SJCRH30 (cell line): ENCODE measurements at places on chromosomes 7 and 10. TPM values are rescaled to one million over a fixed set of nuclear protein-coding genes. Genes with fewer than 3 reads are reported as not detected.

GRCh38 chr7:34991938-34992840 lies 45.1 kb downstream of the DPY19L1 start:
- H3K36me3 ChIP-seq, result 0 out of 2 replicates have a peak, but pooled peaks cover 3% of the 10 kb centered on the region
- H3K4me3 ChIP-seq, result no peak overlapping the region
- H3K27me3 ChIP-seq, result no peaks in the 10 kb centered on the region
- H3K27ac ChIP-seq, result no peak overlapping the region

GRCh38 chr10:60536529-60537114 lies 146.9 kb upstream of the ANK3 start:
- no peak overlapping the region for H3K27ac ChIP-seq
- peak; percentile 6 for DNase-seq
- H3K27me3 ChIP-seq, result no peaks in the 10 kb centered on the region
- H3K36me3 ChIP-seq, result no peaks in the 10 kb centered on the region

DNA sequence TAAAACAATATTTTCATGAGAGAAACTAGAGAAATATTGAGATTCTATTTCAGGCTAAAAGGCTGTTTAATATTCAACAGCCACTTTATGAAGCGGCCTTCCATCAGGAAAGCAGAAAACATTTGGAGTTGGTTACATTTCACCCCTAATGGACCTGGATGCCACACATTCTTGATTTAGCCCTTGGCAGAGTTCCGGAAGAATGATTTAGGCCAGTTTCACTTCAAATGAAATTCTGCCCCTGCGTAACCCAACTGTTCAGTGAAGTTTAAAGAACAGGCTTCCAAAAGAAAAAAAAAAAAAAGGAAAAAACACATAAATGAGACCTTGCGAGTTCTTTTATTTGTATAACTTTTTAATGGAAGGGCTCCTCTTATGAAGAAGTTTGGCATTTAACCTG lies 239.2 kb upstream of the AKR1E2 start:
- H3K36me3 ChIP-seq, result no peaks in the 10 kb centered on the region
- DNase-seq, result no peak

DNA sequence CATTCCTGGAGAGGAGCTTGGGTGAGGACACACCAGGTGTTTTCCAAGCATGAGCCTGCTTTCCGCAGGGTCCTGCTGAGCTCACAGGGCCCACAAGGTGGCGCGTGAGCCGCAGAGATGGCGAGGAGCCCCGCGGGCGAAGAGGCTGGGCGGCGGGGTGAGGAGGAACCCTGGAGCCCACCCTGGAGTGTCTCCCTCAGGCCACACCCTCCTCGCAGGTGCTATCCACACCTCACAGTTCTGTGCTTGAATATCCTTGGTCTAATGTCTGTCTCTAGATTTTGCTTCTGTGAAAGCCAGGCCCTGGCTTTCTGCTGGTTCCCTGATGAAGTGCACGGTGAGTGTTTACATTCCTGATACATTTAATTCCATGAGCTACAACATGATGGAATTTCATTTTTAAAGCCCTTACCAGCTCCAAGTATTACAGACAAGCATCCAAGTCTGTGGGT lies 433.6 kb downstream of the ACTR3B start:
- no peaks in the 10 kb centered on the region for H3K36me3 ChIP-seq
- no peaks in the 10 kb centered on the region for H3K4me1 ChIP-seq
- peak; percentile 20 for DNase-seq
- no peak overlapping the region for H3K27ac ChIP-seq

DNA sequence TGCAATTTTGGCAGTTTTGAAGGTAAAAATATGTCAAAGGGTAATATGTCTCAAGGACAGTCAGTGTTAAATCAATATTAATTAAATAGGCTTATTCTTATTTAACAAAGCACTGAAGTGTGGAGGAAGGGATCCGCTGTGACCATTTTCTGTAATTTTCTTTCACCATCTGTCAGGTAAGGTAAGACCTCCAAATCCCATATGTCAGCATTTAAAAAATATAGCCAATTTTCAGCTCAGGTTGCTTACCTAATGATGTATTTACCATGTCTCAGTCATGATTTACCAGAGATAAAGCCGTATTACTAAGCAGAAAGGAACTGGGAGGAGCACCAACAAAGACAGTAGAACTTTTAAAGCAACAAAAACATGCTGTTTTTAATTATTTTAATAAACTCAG lies 683.9 kb downstream of the CCSER2 start:
- H3K27me3 ChIP-seq, result no peaks in the 10 kb centered on the region
- no peaks in the 10 kb centered on the region for H3K36me3 ChIP-seq
- DNase-seq, result no peak
- H3K27ac ChIP-seq, result no peak overlapping the region

PAPOLB gene
- not detected in 2 replicates for total RNA-seq

DNA sequence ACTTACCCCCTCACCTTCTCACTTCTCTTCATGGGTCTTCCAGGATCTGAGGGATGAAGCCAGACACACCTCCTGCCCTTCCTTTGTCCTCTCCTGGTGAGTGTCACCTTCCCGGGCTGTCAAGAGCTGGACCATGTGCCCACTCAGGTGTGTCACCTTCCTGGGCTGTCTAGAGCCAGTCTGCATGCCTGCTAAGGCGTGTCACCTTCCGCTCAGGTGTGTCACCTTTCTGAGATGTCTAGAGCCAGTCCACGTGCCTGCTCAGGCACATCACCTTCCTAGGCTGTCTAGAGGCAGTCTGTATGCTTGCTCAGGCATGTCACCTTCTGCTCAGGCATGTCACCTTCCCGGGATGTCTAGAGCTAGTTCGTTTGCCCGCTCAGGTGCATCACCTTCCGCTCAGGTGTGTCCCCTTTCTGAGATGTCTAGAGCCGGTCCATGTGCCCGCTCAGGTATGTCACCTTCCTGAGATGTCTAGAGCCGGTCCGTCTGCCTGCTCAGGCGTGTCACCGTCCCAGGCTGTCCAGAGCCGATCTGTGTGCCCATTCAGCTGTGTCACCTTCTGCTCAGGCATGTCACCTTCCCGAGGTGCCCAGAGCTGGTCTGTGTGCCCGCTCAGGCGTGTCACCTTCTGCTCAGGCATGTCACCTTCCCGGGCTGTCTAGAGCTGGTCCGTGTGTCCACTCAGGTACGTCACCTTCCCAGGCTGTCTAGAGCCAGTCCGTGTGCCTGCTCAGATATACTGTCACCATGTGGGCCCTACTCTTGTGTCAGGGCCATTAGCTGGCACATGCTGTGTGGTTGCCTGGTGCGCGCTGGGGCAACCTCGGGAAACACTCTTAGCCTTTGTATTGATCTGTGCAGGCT lies 245.3 kb downstream of the EBF3 start:
- H3K36me3 ChIP-seq, result no peaks in the 10 kb centered on the region
- no peaks in the 10 kb centered on the region for H3K27me3 ChIP-seq
- no peaks in the 10 kb centered on the region for H3K4me1 ChIP-seq
- DNase-seq, result no peak
